Stimulated activated CD4-positive, alpha-beta T cell treated with anti-CD3 and anti-CD28 coated beads, Interleukin-1b, Interleukin-23, amount 100 ng/mL, for 1 hour (primary cell): ENCODE measurements at places on chromosomes 1 and 21.
A peak's percentile ranks its signal among the peaks of the same experiment; 100 is the strongest.

DNA sequence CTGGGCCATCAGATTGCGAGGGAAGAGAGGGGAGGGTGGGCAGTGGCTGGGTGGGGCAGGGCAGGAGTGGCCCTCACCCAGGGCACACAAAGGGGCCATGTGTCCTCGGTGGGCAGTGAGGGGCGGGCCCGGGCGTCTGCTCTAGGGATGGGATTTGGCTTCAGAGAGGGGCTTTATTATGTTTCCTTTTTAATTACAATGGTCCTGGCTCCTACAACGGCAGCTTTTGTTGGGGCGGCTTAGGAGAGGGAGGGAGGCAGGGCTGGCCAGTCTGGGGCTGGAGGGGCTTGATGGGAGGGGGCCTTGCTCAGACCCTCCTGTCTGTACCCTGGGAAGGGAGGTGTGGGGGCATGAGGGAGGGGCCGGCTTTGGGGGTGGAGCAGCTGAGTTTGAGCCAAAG lies 102.8 kb upstream of the WNT4 start:
- no peak for DNase-seq

- no peak for DNase-seq
Observed at GRCh38 chr1:45444609-45445131, 46.3 kb downstream of the TESK2 start.

DNA sequence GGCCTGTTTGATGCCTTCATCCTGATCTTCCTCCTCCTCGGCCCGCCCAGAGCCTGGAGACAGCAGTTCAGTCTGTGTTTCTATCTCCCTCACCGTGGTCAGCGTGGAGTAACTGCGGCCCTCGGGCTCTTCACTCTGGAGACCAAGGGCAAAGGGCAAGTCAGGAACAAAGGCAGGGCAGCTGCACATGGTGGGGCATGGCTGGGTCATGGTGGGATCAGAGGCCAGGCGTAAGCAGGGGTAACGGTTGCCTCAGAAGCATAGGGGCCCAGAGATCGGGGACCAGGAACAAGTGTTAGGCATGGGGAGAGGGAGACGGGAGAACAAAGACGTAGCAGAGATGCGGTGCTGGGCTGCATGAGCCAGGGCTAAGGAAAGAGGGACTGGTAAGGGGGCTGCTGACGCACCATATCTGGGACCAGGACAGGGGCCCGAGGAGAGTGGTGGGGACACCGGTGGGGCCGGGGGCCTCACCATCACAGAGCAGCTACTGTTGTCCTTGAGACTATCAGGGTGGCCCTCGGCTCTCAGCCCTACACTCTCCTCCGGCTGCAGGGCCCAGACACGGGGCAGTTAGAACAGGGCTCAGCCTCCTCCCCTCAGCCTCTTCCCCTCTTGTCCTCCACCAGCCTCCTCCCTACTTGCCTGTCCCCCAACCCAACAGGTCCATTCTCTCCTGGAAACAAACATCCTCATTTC lies 3.2 kb upstream of the ARHGAP30 start:
- DNase-seq, result no peak

DNA sequence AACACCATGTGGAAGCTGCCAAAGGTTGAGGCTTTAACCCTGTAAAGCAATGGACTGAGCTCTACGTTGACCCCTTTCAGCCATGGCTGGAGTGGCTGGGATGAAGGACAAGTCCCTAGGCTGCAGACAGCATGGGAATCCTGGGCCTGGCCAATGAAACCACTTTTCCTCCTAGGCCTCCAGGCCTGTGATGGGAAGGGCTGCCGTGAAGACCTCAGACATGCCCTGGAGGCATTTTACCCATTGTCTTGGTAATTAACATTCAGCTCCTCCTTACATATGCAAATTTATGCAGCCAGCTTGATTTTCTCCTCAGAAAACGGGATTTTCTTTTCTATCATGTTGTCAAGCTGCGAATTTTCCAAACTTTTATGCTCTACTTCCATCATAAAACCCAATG lies 214.5 kb downstream of the RGS7 start:
- DNase-seq, result no peak

GRCh38 chr1:69553726-69554125 lies 14.0 kb upstream of the LRRC7 start:
- DNase-seq, result no peak

DNA sequence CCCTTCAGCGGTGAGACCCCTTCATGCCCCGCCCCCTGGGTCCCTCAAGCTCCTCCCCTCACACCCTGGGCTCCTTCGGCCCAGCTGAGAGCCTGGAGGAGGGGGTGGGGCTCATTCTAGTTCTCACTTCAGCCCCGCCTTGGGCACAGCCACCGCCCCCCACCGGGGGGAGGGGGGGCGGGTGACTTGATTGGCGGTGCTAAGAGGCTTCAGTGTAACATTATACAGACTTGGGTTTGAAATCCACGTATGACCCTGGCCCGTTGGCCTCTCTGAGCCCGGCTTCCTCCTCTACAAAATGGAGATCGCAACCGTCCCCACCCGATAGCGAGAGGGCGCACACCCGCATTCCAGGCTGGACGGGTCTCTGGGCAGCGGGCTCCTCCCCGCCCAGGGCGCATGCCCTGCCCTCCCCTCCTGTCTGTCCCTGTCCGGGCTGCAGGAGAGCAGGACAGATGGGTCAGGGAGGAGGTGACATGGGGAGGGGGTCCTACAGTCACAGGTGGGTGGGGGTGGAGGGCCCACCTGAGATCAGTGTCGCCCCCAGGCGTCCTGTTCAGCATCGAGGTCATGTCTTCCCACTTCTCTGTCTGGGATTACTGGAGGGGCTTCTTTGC lies 5.1 kb downstream of the CLCNKB start:
- DNase-seq, result peak; percentile 21

- DNase-seq, result no peak
Observed at GRCh38 chr1:93619507-93620171, 62.0 kb downstream of the BCAR3 start.
